ENCODE measurements at places on chromosomes 12 and 14.
A peak's percentile ranks its signal among the peaks of the same experiment; 100 is the strongest.

DNA sequence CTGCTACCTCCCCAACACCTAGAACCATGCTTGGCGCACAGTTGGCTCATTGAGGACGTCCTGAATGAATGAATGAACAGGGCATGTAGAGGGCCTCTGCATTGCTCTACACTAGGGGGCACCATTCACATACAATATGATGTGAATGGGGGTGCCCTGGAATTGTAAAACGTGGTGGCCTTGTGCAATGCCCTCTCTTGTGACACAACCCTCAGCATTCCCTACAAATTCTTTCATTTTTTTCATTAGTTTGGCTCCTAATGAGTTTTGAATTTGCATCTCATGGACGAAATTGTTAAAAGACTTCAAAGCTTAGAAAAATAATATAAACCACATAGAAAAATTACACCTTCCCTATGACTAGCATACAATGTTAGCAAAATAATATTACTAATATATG, 2.3 kb upstream of the DIO2 start:
- DNase-seq: peak; percentile 55

DNA sequence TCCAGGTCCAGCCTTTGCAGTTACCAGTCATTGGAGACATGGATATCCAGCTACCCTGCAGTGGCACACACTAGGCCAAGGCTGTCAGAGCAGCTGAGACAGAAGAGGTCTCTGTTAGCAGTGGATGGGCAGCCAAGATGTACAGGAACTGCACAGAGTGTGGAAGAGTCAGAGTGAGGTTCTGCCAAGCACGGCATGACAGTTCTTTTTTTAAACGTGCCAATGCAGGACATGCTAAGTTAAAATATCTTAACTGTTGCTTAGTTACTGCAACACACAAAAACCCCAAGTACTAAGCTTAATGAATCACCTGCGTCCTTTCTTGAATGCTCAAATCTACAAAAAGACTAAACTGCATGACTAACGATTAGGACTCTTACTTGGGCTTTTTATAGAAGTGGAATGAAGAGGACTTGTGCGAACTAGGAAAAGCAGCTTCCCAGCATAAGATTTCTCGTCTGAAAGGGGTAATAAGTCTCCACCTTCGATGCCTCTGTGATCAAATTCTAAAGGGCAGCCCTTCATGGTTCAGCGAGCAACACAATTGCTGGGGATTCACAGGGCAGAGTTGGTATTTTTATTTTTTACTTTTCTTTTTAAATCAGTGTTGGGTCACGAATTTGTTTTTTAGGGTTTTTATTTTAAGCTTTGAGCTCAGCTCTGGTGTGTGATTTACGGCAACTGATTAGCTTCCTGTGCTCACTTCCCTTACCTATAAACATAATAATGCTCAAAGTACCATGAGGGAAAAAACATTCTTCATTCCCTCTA, 20.6 kb downstream of the MAPK1IP1L start:
- no peak for DNase-seq

DNA sequence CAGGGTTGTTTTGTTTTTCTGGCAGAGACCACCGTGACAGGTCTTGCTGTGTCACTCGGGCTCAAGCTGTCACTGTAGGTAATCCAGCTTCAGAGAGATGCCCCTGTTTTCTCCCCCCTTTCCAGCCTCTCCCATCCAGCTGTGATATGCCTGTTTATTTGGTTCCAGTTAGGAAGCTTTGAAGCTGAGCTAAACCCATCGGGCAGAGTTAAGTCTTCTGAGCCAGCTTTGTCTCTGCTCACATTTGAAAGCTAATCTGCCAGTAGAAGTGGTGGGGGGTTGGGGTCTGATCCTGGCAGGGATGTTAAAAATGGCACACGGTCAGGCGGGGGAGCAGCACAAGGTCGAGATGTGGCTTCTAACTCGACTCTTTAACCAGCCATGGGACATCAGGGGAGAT, 130.0 kb downstream of the TSPAN9 start:
- DNase-seq: peak; percentile 45

DNA sequence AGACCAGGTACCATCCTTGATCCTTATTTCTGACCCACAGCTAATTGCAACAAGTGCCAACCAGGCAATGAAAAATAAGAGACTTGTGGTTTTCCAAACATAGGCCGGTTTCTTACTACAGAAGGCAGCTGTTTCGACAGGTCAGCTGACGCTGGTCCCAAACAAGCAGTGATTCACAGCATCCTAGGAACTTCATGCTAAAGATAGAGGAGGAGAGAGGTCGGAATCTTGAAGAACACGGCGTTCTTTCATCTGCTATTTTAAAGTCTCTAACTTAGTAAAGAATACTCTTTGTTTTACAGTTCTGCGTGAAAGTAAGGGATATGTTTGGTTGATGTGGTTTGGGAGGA, 28.1 kb upstream of the ADGRD1 start:
- no peak for DNase-seq

- no peak for DNase-seq
These were observed 411.2 kb downstream of the AEBP2 start for GRCh38 chr12:19850346-19851065.

GRCh38 chr12:53852992-53853391, 85.6 kb upstream of the HOXC13 start:
- no peak for DNase-seq

DNA sequence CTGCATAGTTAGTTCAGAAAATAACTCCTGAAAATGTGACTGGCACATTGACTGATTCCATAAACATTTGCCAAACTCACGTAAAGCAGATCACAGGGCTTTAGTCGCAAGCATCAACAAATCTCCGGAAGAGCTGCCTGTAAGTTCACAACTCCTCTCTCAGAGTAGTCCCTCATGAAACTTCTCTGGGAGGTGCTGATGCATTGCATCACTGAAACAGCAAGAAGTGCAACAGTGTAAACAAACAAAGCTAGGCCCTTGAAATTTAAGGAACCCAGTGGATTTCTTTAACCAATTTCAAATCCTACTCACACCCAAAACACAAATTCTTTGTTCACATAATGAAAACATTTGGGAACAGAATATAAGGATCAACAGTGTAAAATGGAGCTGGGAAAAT, 1691.7 kb upstream of the FLRT2 start:
- no peak for DNase-seq

- no peak for DNase-seq
These were observed 398.4 kb downstream of the SYT1 start for GRCh38 chr12:79262938-79263337.

- no peak for DNase-seq
These were observed 22.2 kb downstream of the SFSWAP start for GRCh38 chr12:131732996-131733615.

- DNase-seq: no peak
These were observed 5.8 kb downstream of the JDP2 start for GRCh38 chr14:75433631-75434071.

GRCh38 chr12:13248964-13249363, 52.4 kb downstream of the EMP1 start:
- DNase-seq: no peak

- DNase-seq: no peak
These were observed 32.3 kb upstream of the FICD start for GRCh38 chr12:108482717-108483212.

DNA sequence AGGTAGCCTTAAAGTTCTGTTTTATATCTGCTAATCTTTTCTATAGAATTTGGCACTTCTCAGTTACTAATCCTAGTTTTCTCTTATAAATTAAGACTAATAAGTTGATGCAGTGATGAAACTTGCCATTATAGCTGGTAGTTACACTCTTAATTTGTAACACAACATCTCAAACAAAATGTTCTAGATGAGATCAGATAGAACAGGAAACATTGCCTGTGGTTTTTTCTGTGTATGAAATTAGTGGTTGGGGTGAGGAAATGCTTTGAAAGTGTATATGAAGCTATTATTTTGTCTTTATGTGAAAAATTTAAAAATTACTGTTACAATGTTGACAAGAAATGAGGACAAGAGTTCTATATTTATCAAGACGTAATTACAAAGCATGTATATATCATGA, 91.9 kb downstream of the PCNX1 start:
- DNase-seq: no peak

- no peak for DNase-seq
These were observed 61.3 kb downstream of the CACNA1C start for GRCh38 chr12:2114071-2114470.

GRCh38 chr12:121112496-121112895, 20.2 kb upstream of the P2RX7 start:
- no peak for DNase-seq

DNA sequence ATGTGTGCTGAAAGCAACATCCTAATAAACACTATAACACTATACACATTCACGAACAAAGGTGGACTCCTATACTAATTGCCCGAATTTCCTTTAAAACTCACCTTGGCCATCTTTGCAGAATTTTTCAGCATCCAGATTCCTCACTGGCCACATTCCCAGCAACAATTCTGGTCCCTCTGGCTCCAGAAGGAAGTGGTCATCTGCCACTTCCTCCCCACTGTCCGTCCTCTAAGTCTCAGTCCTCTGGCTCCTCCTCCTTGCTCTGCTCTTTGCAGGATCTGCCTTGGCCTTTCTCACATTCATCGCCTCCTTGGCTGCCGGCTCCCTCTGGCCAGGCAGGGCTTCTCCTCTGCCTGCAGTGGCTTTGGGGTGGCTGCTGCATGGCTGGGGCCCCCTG, 426.0 kb downstream of the FUT8 start:
- DNase-seq: no peak

- DNase-seq: peak; percentile 12
These were observed 20.3 kb upstream of the SYCP3 start for GRCh38 chr12:101759396-101760047.

DNA sequence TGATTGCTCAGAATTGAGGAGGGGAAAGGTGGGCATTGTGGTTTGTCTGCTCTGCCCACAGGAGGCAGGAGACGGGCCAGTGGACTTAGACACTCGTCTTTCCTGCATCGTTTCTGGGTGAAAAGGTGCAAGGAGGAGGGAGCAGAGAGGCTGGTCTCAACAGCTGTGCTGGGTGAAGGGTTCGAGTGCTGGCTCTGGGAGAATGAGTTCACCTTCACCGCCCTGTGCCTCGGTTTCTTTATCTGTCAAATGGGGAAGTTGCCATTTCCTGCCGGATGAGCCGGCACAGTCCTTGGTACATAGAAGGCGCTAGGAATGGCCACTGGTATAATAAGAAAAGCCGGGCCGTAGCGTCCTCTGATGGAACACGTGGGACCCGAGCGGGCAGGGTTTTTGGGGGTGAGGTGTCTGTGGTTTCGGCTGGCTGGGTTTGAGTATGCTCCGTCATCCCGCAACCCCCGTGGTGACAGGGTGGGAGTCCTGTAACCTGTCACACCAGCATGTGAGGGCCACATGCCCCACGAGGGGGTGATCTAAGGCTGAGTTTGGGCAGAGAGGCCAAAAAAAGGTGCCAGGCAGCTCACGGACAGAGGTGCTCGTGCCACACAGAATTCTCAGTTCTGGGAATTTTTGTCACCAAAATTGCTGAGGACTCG, 7.3 kb downstream of the BCL7A start:
- DNase-seq: no peak

GRCh38 chr12:126953365-126953889, 1313.5 kb upstream of the TMEM132C start:
- DNase-seq: no peak

- DNase-seq: no peak
These were observed 1756.8 kb upstream of the SEL1L start for GRCh38 chr14:83290447-83290846.

DNA sequence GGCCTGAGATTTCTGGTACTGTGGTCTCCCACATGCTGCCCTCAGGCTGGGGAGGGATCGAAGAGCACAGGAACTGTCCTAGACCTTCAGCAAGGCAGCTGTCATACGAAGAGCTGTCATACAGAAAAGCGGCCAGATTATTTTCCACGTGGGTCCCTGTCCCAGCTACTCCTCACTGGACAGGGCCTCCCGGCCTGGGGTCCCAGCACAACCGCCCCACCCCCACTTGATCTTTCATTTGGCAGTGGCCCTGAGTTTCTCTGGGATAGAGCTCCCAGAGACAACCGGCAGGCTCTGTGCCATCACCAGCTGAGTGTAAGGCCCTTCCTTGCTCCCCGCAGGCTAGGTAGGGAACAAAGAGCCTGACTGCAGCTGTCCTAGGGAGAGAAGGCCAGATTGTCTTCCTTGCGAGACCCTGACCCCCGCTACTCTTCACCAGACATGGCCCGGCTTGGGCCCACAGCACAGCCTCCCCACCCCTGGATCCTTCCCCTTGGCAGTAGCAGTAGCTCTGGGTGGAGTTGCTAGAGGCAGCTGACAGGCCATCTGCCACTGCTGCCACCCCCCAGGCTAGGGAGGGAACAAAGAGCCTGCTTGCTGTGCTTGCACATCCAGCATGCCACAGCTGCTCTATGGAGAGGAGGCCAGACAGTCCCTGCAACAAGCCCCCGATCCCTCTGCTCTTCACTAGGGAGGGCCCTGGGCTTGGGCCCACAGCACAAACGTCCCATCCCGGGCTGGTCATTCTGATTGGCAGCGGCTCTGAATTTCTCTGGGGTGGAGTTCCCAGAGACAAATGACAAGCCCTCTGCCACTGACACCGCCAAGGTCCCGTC, 3.1 kb upstream of the OR4N2 start:
- peak; percentile 8 for DNase-seq

DNA sequence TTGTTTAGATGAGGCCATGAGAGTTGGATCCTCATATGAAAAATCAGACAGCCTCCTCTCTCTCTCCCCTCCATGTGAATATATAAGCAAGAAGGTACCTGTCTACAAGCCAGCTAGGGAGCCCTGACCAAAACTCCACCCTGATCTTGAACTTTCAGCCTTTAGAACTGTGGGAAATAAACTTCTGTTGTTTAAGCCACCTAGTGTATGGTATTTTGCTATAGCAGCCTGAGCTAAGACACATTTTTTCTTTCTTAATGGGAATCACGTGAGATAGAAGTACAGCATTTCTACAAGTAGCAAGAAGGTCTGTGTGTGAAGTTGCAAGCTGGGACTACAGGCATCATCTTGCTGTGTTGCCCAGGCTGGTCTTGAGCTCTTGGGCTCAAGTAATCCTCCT, 16.3 kb upstream of the ABHD12B start:
- DNase-seq: no peak

- DNase-seq: peak; percentile 56
These were observed 212.1 kb downstream of the GXYLT1 start for GRCh38 chr12:41932470-41932991.

- no peak for DNase-seq
These were observed 180.6 kb upstream of the NUDT4 start for GRCh38 chr12:93197067-93197593.

GRCh38 chr12:39490500-39491282, 47.8 kb upstream of the KIF21A start:
- no peak for DNase-seq

GRCh38 chr12:110373025-110373424, 30.5 kb downstream of the ANAPC7 start:
- DNase-seq: peak; percentile 20
